ENCODE measurements at places on chromosomes 11 and 22.

- no peak for DNase-seq
Observed at GRCh38 chr22:11605468-11605981, 3922.5 kb upstream of the OR11H1 start.

DNA sequence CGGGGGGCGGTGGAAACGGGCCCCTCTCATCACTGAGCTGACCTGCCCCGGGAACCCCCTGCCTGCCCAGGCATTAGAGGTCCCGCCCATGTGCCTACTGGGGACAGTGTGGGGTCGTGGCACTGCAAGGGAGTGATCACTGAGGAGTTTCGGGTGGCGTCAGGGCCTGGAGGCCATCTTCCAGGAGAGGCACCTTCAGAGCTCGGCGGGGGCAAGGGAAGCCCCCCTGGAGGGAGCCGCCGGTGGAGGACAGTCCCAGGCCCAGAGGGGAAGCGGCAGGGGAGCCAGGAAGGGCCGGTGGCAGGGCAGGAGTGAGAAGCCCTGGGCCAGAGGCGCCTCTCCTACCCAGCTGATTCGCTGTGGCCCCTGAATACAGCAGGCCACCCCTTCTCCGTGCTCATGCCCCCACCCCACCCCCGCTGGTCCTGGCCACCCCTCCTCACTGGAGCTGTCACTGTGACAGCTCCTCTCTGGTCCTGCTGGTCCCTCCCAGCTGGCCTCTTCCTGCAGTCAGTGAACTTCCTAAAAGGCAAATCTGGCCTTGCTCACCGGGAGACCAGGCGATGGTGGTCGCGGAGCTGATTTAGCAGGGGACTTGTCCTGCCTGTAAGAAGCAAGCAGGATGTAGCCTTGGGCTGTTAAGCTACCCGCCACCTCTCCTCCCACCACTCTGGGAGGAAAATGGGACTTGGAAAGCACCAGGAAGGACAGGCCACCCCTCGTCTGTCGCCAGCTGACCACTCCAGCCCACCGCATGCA, 2.0 kb upstream of the MAPK11 start:
- DNase-seq = no peak

DNA sequence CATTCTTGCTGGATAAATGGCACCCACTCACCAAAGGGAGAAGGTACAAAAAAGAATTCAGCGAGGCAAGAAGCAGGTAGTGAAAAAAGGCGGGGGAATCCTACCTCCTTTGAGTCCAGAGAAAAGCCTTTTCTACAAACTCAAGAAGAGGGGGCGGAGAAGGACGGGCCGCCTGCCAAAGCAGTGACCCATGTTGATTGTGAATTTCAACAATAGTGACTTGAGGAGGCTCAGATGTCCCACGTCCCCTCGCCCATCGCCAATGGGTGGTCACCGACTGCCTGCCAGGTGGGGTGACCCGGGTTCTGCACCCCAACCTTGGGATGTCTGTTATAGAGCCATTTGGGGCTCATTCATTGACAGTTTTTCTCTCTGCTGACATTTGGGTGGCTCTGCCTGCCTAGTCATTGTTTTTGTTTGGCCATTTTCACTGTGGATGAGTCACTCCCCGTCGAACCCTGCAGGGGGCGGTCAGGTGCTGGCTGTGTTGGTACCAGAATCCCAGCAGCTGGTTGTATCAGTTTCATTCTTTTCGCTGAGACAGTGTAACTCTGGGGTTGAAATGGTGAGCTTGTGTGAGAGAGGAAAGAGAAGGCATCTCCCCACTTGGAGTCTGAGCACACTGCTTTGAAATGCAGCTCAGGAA, 163.4 kb upstream of the NCAM1 start:
- no peak for DNase-seq

DNA sequence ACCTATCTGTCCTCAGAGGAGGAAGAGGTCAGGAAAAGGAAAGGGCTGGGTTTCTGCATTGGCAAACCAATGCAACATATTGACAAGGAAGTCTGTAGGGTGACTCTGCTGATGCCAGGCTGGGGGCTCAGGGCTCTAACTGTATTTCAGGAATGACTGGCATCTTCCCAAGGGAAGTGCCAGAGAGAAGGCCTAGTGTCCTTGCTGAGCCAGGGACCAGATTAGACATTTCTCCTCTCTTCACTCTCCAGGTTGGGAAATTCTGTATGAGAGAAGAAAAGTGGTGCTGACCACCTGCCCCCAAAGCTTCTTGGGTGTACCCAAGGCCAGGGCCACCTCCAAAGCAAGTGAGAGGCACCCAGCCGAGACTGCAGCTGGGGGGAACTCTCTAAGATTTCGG, 27.2 kb downstream of the GRIK4 start:
- no peak for DNase-seq

DNA sequence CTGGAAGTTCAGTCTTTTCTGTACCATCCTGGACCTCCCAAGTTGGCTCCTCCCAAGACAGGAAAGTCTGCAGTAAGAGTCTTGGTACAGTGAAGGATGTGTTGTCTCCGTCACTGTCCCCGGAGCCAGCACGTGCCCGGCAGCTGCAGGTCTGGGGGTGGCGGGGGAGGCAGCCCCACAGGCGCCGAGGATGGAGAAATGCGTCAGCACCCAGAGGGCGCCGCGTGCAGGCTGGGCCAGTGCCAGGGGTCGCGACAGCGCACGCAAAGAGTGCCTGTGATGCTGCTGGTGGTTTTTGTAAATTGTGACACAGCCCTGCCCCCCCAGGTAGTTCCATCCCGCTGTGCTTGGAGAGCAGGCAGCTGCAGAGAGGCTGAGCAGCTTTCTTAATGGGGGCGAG, 1200.5 kb downstream of the BRD1 start:
- no peak for DNase-seq

GRCh38 chr11:94536386-94536785, 7.3 kb upstream of the FUT4 start:
- DNase-seq = no peak

DNA sequence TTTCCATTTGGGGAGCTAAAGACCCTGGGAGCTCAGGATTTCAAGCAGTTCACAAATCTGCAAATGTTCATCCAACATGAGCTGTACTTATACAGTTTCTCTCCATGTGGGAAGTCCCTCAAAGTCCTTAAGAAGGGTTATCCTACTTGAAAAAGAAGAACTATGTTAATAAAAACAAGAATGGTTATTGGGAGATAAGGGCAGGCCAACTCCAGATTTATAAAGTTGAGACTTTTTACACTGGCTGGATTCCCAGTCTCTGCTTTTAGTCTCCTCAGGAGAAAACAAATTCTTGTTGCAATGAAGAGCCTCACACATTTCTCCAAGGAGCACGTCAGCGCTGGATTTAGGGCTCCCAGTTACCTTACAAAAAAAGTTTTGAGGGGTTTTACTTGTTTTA, 34.2 kb upstream of the CTTN start:
- DNase-seq = no peak

GRCh38 chr11:72162891-72163492, 27.5 kb downstream of the FOLR3 start:
- DNase-seq = no peak

DNA sequence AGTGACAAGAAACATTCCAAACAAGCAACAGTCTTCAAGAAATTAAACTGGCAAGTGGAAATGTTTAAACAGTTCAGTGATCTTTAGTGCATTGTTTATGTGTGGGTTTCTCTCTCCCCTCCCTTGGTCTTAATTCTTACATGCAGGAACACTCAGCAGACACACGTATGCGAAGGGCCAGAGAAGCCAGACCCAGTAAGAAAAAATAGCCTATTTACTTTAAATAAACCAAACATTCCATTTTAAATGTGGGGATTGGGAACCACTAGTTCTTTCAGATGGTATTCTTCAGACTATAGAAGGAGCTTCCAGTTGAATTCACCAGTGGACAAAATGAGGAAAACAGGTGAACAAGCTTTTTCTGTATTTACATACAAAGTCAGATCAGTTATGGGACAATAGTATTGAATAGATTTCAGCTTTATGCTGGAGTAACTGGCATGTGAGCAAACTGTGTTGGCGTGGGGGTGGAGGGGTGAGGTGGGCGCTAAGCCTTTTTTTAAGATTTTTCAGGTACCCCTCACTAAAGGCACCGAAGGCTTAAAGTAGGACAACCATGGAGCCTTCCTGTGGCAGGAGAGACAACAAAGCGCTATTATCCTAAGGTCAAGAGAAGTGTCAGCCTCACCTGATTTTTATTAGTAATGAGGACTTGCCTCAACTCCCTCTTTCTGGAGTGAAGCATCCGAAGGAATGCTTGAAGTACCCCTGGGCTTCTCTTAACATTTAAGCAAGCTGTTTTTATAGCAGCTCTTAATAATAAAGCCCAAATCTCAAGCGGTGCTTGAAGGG, 6.0 kb downstream of the MALAT1 start:
- DNase-seq = no peak

DNA sequence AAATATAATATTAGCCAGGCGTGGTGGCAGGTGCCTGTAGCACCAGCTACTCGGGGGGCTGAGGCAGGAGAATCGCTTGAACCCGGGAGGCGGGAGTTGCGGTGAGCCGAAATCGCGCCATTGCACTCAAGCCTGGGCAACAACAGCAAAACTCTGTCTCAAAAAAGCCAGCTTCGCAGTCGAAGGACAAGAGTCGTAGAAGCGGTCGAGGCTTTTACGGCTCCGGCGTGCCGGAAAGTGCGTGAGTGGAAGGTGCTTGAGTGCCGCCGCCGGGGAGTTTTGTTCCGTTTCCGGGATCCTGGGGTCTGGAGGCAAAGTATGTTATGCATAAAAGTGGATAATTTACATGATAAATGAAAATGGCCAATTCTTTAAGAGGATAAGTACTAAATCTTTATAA, 43.6 kb downstream of the SYN3 start:
- DNase-seq = no peak

DNA sequence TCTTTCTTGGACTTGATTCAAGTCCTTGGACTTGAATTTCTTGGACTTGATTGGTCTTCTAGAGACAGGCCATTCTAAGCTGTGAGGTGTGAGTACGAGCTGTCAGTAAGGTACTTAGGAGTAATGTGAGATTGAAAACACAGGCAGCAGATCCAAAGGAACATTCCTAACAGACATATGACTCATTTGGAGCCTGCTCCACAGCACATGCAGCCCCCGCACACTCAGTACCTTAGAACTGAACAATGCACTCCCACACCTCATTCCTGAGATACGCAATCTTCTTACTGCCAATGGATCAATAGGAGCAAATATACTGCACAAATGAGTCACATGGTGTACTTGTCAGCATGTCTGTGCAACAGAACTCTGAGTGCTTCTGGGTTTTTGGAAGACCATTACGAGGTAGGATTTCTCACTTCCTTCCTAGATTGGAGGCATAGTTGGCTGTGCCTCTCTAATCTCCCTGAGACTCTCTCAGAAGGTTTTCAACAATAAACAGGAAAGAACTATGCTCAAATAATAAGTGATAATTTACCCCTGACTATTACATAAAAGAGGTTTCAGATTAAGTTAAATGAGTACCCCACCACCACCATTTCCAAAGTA, 243.1 kb downstream of the KCNA4 start:
- no peak for DNase-seq

GRCh38 chr22:40215266-40215665, 37.5 kb downstream of the TNRC6B start:
- DNase-seq = no peak

- DNase-seq = no peak
Observed at GRCh38 chr22:38270091-38270992, 2.5 kb downstream of the TMEM184B start.

DNA sequence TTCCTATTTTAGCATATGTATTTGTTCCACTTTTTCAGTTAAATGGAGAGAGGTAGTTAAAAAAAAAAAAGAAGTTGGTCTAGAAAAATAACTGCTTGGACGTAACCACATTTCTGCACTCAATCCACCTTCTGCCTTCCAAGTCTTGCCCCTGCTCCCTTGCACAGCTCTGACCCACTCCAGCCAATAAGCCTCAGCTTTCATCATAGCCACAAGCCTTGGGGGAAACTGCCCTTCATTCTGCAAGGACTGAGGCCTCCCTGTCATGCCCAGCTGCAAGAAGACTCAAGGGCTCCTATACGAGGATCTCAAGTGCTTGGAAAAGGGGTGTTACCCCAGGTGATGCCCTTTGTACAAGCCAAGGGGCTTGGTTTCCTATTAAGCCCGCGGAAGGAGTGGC, 36.0 kb upstream of the OAF start:
- no peak for DNase-seq

GRCh38 chr11:36620246-36620645, 22.2 kb upstream of the RAG2 start:
- DNase-seq = no peak

DNA sequence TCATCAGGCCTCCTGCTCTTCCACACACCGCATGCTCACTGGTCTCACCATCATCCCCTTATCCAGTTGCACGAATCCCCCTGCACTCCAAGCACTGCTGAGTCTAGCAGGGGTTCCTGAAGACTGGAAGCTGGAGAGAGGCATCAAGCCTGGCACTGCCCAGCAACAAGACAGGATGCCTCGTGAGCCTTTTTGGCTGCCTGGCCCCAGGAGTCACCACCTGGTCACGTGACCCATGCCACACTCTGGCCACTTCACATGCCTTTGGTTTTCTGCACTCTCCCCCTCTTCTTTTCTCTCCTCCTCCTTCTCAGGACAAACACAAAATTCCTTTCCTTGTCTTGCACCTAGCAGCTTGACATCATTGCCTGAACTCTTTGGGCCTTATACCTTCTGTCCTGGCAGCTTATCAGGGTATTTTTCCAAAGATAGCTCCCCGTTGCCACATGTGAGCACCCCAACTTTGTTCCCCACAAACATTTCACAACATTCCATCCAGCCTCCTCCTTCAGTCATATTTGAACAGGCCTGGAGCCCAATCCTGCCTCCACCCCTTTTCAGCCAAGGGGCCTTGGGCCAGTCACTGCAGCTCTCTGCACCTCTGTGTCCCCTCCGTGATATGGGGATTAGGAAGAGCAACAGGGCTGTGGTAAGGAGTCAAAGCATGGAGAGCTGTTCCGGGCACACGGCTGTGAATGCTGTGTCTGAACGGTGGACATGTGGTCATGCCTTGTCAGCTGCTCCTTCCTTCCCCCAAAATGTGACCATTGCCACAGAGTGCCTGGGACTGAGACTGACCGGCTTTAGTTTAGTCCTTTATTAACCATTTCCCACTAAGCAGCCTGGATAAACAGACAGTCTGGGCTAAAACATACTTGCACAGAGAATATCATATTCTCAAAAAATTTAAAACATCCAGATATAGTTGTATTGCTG, 2.8 kb upstream of the PACSIN2 start:
- DNase-seq = no peak

GRCh38 chr11:122423273-122423672, 232.2 kb upstream of the UBASH3B start:
- DNase-seq = no peak

- no peak for DNase-seq
Observed at GRCh38 chr11:15884777-15885540, 471.4 kb downstream of the SOX6 start.

GRCh38 chr11:107744736-107745135, 32.9 kb upstream of the SLN start:
- no peak for DNase-seq

GRCh38 chr11:129265125-129265788, 73.1 kb upstream of the ARHGAP32 start:
- DNase-seq = no peak

GRCh38 chr11:43681401-43681942, 934 bp downstream of the HSD17B12 start:
- DNase-seq = no peak

DNA sequence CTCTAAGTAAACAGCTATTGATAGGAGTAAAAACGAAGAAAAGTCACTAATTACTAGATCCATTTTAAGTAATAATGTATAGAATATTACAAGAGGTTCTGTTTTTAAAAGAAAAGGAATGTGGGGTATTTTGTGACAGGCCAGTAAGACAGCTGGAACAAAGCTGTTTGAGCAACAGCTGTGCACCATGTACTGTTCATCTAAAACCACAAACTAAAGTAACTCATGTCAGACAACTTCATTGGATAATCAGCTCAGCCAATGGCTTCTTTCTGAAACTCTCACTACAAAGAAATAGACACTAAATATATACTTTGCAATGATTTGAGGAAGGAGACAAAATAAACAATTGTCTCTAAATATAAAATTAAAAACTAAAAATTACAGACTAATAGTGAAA, 16.1 kb downstream of the RRAS2 start:
- DNase-seq = no peak
